Urothelium cell line (cell line): ENCODE measurements at places on chromosomes 2 and 18.

DNA sequence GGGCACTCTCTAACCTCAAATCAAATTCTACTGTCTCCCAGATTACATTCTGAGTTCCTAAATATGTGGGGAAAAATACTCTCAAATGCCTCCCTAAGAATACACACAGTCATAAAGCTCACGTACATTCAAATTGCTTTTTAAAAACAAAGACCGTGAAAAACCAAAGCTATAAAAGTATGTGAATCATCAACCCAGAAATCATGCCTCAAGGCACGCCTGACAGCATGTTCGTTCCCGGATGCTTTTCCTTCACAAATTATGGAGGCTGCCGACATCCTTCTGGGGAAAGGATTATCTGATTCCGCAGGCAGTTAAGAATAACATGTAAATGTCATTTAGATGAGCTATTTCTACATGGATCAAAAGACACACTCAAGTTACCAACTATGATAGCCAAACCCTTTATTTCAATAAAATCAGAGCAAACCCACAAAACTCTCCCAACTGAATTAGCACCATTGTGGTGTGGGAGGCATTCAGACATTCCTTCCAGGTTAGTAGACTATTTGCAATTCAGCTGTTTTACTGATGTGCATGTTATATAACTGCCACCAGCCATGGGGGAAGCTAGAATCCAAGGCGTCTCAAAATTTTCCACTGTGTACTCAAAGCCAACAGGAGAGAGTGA is 398.2 kb upstream of the TRIB2 start:
- DNase-seq, result peak; percentile 79

GRCh38 chr18:79317703-79318102 is 78.0 kb upstream of the NFATC1 start:
- DNase-seq, result no peak

GRCh38 chr18:58606236-58606635 is 22.7 kb downstream of the ALPK2 start:
- DNase-seq, result no peak

DNA sequence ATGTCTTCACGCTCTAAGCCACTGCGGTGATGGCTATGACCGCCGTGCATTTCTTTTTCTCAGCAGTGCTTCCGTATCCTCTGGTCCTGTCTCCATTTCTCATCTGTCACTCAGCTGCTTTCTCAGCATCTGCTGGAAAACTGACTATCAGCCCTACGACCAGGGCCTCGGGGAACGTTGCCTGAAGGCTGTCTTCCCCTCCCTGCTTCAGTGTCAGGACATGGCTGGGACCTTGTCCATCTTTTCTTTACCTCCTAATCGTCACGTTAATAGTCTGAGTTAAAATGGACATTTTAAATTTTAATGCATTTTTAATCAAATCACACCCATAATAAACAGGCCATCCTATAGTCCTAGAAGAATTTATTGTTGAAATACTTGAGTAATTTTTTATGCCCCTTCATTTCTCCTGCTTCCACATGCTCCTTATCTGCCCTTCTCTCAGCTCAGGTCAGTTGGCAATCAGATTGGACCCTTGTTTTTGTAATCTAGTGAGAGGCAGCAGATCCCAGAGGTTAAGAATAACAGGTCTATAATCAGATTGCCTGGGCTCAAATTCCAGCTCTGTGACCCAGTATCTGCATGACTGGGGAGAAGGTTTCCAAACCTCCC is 250.2 kb upstream of the SIX3 start:
- DNase-seq, result no peak

GRCh38 chr2:4597400-4597799 is 894.0 kb downstream of the DCDC2C start:
- no peak for DNase-seq

- no peak for DNase-seq
Observed at GRCh38 chr2:231854616-231855125, 68.4 kb downstream of the COPS7B start.
